ENCODE measurements at places on chromosomes 2 and 18. TPM values are rescaled to one million over a fixed set of nuclear protein-coding genes. Genes with fewer than 3 reads are reported as not detected.
A peak's percentile ranks its signal among the peaks of the same experiment; 100 is the strongest.

GPAT2 gene
- total RNA-seq: 9.3 TPM

TRIM43 gene
- total RNA-seq: not detected

MSH6 gene
- 166 TPM for total RNA-seq

DNA sequence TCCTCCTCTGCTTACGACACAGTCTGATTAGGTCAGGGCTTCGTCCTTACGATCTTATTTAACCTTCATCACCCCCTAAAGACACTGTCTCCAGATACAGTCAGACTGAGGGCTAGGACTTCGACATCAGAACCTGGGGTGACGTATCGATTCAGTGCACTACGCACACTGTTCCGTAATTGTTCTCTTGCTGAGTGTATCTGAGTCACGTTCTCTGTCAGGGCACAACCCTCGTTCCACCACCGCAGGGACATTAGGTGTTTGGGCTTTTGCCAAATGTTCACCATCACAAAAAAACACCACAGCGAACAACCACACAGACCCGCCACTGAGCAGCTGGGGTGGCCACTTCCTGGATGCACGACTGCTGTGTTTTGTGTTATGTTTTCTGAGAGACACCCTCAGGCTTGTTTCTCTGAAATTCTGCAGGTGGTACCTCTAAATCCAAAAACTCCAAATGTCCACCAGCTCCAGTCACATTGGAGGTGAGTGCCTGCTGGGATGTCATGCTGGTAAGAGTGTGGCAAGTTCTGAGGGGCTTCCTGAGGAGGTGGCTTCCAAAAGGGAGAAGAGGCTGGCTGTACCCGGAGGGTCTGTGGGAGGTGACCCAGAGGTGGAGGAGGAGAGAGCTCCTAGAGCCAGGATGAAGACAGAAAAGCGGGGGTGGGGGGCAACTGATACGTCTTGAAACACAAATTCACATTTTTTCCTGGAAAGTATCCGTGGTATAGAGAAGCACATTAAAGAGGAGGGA, 66.6 kb downstream of the ADNP2 start:
- DNase-seq: peak; percentile 17

GRCh38 chr2:198232281-198232680, 427.9 kb downstream of the PLCL1 start:
- no peak for DNase-seq

- no peak for DNase-seq
These were observed 143.1 kb upstream of the FBXO11 start for GRCh38 chr2:48049371-48049770.

Data from activated T-cell treated with anti-CD3 and anti-CD28 coated beads, Interleukin-2, amount 50 U/mL, for 4 hours (primary cell).